ENCODE measurements at places on chromosomes 13 and 19.

GRCh38 chr13:30667014-30667413 lies 49.3 kb downstream of the USPL1 start:
- no peaks in the 10 kb centered on the region for H3K36me3 ChIP-seq
- H3K27me3 ChIP-seq, result no peaks in the 10 kb centered on the region
- no peak overlapping the region for H3K27ac ChIP-seq
- DNase-seq, result no peak
- H3K4me3 ChIP-seq, result no peak overlapping the region

GRCh38 chr13:90591260-90591926 lies 756.1 kb upstream of the MIR17HG start:
- no peak overlapping the region for H3K27ac ChIP-seq
- H3K36me3 ChIP-seq, result no peaks in the 10 kb centered on the region
- no peak for DNase-seq
- H3K27me3 ChIP-seq, result no peaks in the 10 kb centered on the region
- H3K4me3 ChIP-seq, result no peak overlapping the region
- no peaks in the 10 kb centered on the region for H3K4me1 ChIP-seq

DNA sequence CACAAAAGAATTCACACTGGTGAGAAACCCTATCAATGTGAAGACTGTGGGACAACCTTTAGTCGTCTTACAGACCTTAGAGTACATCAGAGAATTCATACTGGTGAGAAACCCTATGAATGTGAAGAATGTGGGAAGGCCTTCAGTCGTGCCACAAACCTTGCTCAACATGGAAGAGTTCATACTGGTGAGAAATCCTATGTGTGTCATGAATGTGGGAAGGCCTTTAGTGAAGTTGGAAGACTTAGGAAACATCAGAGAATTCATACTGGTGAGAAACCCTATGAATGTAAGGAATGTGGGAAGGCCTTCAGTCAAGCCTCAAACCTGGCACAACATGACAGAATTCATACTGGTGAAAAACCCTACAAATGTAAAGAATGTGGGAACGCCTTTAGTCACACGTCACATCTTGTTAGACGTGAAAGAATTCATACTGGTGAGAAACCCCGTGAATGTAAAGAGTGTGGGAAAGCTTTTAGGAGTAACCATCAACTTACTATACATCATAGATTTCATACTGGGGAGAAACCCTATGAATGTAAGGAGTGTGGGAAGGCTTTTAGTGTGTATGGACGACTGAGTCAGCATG lies 24.0 kb upstream of the ZNF573 start:
- H3K36me3 ChIP-seq, result no peaks in the 10 kb centered on the region
- no peak for DNase-seq
- H3K4me3 ChIP-seq, result no peak overlapping the region
- H3K27ac ChIP-seq, result no peak overlapping the region

DNA sequence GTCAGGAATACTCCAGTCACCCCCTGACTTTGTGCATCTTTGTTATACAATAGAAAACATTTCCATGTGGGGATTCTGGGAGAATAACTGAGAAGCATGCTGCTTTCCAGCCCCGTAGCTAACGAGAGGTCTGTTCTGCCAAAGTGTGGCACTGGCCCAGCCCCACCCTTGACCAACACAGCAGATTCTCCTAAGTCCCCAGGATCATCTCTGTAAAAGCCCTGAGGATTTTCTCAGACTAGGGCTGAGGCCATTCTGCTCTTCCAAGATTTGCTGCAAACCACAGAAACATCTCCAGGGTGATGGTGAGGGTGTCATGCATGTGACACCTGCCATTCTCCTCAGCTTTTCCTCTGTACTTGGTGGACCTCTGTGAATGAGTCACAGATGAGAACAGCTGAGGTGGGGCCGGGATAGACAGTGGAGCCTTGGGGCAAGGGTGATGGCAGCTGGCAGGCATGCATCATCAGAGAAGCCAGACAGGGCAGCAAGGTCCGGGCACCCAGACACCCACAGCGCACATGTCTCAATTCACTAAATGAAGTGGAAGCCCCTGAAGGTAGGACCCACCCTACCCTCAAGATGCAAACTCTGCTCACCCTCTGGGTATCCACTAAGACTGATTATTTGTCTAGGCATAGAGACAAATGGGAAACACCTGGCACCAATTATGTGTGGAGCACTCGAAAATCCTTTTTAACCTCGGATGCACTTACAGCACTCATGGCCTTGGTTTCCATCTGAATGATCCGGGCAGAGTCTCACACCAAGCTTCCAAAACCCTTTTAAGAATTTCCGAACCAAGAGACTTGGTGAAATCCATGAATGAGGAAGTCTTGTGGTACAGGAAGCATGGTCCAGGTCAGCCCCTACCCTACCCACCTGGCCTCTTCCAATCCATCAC lies 20.1 kb upstream of the DOCK9 start:
- H3K4me1 ChIP-seq, result peaks cover 87% of the 10 kb centered on the region
- no peaks in the 10 kb centered on the region for H3K36me3 ChIP-seq
- no peak for DNase-seq
- H3K27me3 ChIP-seq, result no peaks in the 10 kb centered on the region
- H3K4me3 ChIP-seq, result peak overlapping the region; percentile 24

GRCh38 chr19:31602548-31602947 lies 253.3 kb upstream of the TSHZ3 start:
- no peaks in the 10 kb centered on the region for H3K36me3 ChIP-seq
- H3K27ac ChIP-seq, result no peak overlapping the region

DNA sequence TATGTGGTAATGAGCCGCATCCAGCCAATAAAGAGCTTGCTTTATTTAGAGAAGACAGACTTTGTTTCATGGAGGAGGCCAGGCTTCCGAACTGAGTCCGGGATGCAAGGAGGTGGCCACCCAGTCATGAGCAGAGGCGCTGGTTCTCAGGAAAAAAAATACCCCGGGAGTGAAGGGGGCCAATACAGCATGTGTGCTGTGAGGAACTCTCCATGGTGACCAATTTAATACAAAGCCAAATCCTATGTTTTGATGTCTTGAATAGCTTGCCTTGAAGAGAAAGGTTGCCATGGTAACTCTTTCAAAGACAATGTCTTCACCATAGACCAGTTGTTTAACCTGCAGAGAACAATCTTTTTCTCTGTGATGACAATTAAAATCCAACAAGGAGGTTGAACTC lies 43.4 kb upstream of the PDCD5 start:
- no peaks in the 10 kb centered on the region for H3K4me1 ChIP-seq
- H3K4me3 ChIP-seq, result no peak overlapping the region
- no peak overlapping the region for H3K27ac ChIP-seq
- DNase-seq, result no peak
- no peaks in the 10 kb centered on the region for H3K36me3 ChIP-seq

DNA sequence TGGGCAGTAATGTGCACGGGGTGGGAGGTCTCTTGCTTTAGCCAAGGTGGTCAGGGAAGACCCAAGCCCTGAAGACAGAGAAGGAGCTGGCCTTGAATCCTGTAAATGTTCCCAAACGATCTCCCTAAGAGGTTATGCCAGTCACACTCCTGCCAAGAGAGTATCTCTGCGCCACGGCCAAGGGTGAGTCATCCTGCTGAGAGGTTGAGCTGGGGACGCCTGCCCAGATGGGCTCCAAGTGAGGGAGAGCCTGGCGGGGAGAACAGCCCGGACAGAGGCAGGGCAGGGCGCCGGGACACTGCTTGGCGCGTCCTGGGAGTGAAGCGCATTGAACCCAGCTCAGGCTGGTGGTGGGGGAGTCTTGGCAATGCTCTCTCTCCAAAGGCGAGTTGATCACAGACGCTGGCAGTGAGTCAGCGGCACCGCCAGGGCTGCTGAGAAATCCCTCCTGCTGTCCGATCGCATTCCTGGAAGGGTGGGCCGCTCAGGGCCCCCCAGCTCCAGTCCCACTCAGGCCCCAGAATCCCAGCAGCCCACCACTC lies 16.4 kb downstream of the SULT2B1 start:
- H3K27me3 ChIP-seq, result no peaks in the 10 kb centered on the region
- H3K4me3 ChIP-seq, result no peak overlapping the region
- no peak overlapping the region for H3K27ac ChIP-seq
- no peaks in the 10 kb centered on the region for H3K4me1 ChIP-seq

- H3K27ac ChIP-seq, result no peak overlapping the region
- no peaks in the 10 kb centered on the region for H3K36me3 ChIP-seq
- H3K4me1 ChIP-seq, result no peaks in the 10 kb centered on the region
- DNase-seq, result no peak
- no peaks in the 10 kb centered on the region for H3K27me3 ChIP-seq
Measured at GRCh38 chr13:74270018-74270417, 135.8 kb upstream of the KLF12 start.

- H3K4me1 ChIP-seq, result peaks cover 51% of the 10 kb centered on the region
- no peak overlapping the region for H3K4me3 ChIP-seq
- no peaks in the 10 kb centered on the region for H3K36me3 ChIP-seq
- DNase-seq, result no peak
- H3K27ac ChIP-seq, result no peak overlapping the region
- H3K27me3 ChIP-seq, result no peaks in the 10 kb centered on the region
Measured at GRCh38 chr13:113842336-113843062, 21.4 kb downstream of the GAS6 start.

GRCh38 chr13:92187378-92187989 lies 789.1 kb downstream of the GPC5 start:
- no peak overlapping the region for H3K4me3 ChIP-seq
- H3K36me3 ChIP-seq, result no peaks in the 10 kb centered on the region
- no peak for DNase-seq
- no peaks in the 10 kb centered on the region for H3K4me1 ChIP-seq

DNA sequence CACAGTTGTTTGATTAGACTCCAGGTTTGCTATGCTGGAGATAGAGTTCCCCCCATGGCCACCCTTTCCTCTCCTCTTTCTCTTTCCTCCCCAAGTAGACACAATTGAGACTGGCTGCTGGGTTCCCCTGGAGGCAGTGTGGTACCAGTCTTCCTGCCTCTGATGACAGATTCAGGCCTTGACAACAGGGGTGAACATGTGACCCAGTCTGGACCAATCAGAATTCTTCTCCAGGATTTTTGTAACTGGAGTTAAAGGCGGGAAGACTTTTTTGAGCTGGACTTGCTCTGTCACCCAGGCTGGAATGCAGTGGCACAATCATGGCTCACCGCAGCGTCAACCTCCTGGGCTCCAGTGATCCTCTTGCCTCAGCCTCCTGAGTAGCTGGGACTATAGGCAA lies 48.7 kb downstream of the CCNE1 start:
- no peaks in the 10 kb centered on the region for H3K36me3 ChIP-seq
- no peaks in the 10 kb centered on the region for H3K27me3 ChIP-seq
- no peak overlapping the region for H3K27ac ChIP-seq
- no peak for DNase-seq
- H3K4me1 ChIP-seq, result no peaks in the 10 kb centered on the region

- no peak overlapping the region for H3K27ac ChIP-seq
- H3K4me1 ChIP-seq, result no peaks in the 10 kb centered on the region
- H3K27me3 ChIP-seq, result no peaks in the 10 kb centered on the region
- H3K36me3 ChIP-seq, result no peaks in the 10 kb centered on the region
Measured at GRCh38 chr13:81874253-81874652, 1533.3 kb upstream of the SPRY2 start.

DNA sequence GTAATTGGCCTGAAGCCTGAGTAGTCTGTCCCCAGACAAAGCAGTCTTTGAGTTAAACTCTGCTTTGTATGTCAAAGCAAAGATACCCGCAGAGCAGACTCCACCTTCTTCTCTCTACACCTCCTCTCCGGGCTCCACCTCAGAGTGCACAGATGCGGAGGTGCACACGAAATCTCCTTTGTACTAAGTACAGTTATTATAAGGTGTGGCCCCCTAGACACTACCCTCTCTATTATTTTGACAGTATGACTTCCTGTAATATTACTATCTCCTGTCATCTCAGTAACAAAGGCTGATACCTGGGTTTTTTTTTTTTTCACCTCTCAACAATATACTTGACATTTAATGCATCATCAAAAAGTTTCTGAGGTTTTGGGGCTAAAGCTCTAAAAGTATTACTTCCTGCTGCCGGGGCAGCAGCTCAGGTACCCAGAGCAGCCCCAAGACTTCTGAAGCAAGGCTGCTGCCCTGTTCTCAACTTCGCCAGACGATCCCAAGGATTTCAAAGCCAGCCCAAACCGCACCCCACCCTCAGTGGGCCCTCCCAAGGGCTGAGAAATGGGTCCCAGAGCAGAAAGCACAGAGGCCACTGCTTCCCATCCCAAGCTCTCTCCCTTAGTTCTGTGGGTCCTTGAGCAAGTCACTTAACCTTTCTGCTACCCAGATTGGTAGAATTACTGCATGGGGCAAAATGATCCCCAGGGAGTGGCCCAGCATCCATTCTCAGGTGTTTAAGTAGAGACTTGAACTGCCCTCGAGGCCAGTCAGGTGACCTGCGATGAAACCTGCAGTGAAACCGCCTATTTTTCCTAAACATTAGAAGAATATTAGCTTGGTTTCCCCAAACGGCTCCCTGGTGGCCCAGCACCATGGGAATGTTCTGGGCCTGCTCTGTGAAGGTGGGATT lies 180.6 kb downstream of the FOXO1 start:
- H3K27me3 ChIP-seq, result no peaks in the 10 kb centered on the region
- peaks cover 89% of the 10 kb centered on the region for H3K4me1 ChIP-seq
- H3K27ac ChIP-seq, result peak overlapping the region; percentile 52
- peak overlapping the region; percentile 43 for H3K4me3 ChIP-seq

- H3K27me3 ChIP-seq, result no peaks in the 10 kb centered on the region
- no peaks in the 10 kb centered on the region for H3K36me3 ChIP-seq
- H3K4me1 ChIP-seq, result peaks cover 70% of the 10 kb centered on the region
- no peak overlapping the region for H3K4me3 ChIP-seq
- peak overlapping the region; percentile 70 for H3K27ac ChIP-seq
Measured at GRCh38 chr19:10749435-10750384, 31.8 kb downstream of the DNM2 start.

- peaks cover 93% of the 10 kb centered on the region for H3K4me1 ChIP-seq
- DNase-seq, result peak; percentile 81
- H3K27ac ChIP-seq, result peak overlapping the region; percentile 44
- no peaks in the 10 kb centered on the region for H3K27me3 ChIP-seq
- H3K4me3 ChIP-seq, result peak overlapping the region; percentile 35
Measured at GRCh38 chr13:46172531-46172991, 9.4 kb downstream of the LCP1 start.

DNA sequence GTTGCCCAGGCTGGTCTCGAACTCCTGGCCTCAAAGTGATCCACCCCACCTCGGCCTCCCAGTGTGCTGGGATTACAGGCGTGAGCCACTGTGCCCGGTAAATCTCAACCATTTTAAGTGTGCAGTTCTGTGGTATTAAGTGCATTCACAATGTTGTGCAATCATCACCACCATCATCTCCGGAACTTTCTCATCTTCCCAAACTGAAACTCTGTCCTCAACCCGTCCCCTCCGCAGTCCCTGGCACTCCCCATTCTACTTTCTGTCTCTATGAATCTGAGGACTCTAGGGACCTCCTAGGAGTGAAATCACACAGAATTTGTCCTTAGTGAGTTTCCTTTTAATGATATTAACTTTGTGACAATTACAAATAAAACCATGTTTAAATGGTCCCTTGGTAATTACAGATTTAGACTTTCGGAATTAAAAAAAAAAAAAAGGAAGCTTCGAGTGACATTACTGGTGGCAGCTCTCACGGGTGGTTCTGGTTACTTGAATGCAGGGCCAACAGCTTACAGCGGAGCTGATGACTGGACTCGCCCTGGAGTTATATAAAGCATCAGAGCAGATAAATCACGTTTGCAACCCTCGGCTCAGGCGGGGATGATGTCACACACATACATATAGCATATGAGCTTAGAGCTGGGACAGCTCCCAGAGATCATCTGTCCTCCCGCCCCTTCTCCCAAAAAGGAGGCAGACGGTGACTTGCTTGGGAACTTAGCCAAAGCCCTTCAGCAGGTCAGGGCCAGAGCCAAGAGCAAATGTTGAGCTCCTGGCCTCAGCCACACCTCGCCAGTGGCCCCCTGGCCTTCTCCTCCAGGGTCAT lies 89.8 kb downstream of the ZNF557 start:
- no peaks in the 10 kb centered on the region for H3K27me3 ChIP-seq
- no peaks in the 10 kb centered on the region for H3K36me3 ChIP-seq
- no peak overlapping the region for H3K27ac ChIP-seq
- no peaks in the 10 kb centered on the region for H3K4me1 ChIP-seq
- no peak overlapping the region for H3K4me3 ChIP-seq
- no peak for DNase-seq

Measured in CD8-positive, alpha-beta memory T cell (primary cell).